Stimulated activated CD8-positive, alpha-beta memory T cell treated with anti-CD3 and anti-CD28 coated beads, Interleukin-15, amount 100 ng/mL, for 1 hour (primary cell): ENCODE measurements at places on chromosomes 13 and 19.

DNA sequence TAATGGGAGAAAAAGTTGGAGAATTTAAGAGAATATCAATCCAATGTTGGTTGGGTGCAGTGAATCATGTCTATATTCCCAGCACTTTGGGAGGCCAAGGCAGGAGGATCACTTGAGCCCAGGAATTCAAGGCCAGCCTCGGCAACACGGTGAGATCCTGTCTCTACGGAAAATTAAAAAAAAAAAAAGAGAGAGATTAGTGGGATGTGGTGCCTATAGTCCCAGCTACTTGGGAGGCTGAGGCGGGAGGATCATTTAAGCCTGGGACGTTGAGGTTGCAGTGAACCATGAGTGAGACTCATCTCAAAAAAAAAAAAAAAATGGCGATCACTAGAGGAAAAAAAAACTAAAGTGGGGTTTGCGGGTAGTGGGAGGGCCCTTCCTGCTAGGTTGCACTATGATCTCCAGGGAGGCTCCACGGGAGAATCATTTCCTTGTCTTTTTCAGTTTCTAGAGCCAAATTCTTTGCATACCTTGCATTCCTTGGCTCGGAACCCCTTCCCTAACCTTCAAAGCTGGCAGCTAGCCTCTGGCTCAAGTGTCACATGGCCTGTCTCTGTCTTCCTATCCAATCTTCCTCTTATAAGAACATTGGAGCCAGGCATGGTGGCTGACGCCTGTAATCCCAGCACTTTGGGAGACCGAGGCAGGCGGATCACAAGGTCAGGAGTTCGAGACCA is 5.8 kb upstream of the ERCC2 start:
- no peak for DNase-seq

- no peak for DNase-seq
These were observed 893.0 kb upstream of the PRR20A start for GRCh38 chr13:56247692-56248091.

DNA sequence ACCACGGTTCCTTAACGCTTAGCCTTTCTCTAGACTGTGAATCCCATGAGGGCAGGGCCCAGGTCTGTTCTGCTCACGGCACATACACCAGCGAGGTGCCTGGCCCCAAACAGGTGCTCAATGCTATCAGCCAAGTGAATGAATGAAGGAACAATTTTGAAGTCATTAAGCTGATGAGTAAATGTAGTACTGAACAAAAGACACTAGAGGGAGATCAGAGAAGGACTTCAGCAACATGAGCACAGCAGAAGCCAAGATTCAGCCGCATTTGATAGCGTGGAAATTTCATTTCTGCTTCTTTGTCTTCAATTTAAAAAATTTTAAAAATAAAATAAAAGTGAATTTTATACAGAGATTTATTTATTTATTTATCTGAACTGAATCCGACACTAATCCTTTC is 20.1 kb upstream of the MYO16 start:
- no peak for DNase-seq

DNA sequence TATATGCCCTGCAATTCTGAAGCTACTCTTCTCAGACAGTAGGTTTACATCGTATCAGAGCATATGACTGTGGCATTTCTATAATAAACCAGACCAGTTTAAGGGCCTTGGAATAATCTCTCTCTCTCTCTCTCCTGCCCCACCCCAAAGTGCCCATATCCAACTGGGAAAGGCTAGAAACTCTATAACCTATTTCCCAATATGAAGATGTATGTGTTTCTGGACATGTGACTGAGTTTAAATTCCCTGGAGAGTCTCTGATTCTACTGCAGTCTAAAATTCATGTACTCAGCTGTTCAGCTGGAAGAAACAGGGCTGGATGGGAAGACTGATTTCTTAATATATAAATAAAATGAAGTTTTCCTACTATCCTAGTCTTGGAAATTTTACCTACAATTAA is 91.9 kb upstream of the MBNL2 start:
- no peak for DNase-seq

GRCh38 chr19:47107953-47108746 is 5.4 kb downstream of the ZC3H4 start:
- no peak for DNase-seq

- no peak for DNase-seq
These were observed 8.3 kb upstream of the ZNF556 start for GRCh38 chr19:2858864-2859263.

DNA sequence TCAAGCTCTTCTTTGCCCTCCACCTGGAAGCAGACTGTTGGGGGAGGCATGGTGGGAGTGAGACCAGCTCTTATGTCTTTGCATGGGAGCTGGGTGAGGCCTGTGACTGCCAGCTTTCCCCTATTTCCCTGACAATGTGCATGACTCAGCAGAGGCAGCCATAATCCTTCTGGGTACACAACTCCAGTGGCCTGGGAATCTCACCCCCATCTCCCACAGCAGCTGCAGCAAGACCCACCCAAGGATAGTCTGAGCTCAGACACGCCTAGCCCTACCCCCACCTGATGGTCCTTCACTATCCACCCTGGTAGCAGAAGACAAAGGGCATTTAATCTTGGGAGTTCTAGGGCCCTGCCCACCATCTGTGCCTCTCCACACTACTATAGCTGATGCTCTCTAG is 41.4 kb upstream of the FGF14 start:
- no peak for DNase-seq
